Activated CD4-positive, alpha-beta T cell treated with anti-CD3 and anti-CD28 coated beads, Interleukin-2, amount 50 U/mL, for 1 hour (primary cell): ENCODE measurements at places on chromosomes 13 and 19.

- no peak for DNase-seq
Measured at GRCh38 chr13:81493144-81493543, 1152.2 kb upstream of the SPRY2 start.

DNA sequence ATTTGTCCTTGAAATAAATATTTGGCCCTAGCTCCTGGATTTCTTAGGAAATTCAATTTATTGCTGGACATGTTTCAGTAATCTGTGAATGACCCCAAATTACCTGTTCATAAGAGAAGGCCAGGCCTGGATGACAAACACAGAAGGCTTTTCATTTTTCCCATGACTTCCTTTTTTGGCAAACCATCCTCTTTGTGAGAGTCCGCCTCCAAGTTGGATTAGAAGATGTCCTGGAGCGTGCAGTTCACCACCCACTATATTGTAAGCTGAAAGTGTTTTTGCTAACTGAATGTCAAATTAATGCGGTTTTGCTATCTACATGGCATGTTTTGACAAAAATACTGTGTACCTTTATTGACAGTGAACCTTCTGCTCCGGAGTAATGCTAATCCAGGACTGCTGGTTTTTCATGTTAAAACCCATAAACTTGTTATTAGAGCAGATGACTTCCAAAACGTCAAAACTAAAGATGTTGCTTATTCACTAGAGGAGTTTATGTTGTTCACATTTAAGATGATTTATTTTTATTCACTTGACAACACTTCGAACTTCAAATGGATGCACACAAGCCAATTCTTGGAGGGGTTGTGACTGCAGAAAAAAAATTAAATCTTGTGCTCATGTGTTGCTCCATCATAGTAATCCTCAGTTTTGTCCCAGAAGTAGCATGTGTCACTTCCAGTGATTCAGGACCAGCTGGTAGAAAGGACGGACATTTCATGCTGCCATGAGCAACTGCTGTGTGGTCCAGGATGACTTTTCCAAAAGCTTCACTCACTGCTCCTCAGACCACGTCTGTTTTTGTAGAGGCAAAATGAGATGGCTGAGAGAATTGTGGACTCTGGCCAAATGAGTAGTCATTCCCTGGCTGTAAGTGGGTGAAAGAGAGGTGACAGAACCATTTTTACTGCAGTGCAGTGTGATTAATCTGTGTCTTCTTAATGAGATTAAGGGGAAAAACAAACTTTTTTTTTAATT, 71.0 kb downstream of the ITGBL1 start:
- no peak for DNase-seq

DNA sequence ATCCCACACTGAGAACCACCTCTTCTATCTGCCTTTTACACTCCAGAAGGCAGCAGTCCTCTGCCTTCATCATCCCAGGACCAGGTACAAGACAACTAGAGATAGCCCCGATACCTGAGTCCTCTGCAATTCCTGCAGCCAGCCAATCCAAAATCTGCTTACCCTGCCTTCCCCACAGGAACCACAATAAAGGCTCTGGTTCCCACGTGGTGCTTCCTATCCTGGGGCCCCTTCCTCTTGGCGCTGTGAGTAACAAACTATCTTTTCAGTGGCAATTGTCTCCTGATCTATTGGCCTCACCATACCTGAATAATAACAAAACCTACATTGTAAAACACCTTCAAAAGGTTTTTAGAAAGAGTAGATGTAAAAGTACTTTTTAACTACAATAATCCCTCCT, 63.1 kb downstream of the ZDHHC20 start:
- DNase-seq: peak; percentile 11

DNA sequence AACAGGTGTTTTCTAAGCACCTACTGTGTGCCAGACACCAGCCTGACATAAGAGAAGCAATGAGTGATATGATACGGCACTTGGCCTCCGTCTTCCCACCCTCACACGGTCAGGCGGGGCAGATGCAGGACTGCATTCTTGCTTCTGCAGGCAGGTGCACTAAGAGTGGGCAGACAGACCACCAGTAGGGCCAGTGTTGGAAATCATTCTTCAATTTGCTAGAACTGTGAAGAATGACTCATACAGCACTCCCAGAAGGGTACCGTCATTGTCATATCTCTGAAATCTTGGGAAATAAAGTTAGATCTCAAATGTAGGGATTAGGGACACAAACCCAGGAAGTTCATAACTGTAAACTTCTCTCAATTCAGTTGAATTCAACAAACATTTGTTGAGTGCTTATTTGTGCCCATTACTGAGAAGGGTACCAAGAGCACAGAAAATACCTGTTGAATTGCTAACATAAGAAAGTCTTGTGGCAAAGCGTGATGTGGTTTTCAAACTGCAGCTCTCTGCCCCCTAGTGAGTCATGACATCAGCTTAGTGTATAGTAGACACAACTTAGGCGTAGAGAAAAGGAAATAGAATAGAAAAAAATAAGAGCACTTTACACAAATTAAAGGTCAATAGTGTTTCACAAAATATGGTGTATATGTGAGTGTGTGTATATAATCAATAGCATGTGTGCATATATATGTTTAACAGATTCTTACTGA, 76.1 kb downstream of the TEX26 start:
- DNase-seq: no peak

GRCh38 chr19:39497996-39498797, 550 bp upstream of the DLL3 start:
- no peak for DNase-seq

GRCh38 chr19:42401365-42402303, 11.5 kb upstream of the CNFN start:
- peak; percentile 80 for DNase-seq

DNA sequence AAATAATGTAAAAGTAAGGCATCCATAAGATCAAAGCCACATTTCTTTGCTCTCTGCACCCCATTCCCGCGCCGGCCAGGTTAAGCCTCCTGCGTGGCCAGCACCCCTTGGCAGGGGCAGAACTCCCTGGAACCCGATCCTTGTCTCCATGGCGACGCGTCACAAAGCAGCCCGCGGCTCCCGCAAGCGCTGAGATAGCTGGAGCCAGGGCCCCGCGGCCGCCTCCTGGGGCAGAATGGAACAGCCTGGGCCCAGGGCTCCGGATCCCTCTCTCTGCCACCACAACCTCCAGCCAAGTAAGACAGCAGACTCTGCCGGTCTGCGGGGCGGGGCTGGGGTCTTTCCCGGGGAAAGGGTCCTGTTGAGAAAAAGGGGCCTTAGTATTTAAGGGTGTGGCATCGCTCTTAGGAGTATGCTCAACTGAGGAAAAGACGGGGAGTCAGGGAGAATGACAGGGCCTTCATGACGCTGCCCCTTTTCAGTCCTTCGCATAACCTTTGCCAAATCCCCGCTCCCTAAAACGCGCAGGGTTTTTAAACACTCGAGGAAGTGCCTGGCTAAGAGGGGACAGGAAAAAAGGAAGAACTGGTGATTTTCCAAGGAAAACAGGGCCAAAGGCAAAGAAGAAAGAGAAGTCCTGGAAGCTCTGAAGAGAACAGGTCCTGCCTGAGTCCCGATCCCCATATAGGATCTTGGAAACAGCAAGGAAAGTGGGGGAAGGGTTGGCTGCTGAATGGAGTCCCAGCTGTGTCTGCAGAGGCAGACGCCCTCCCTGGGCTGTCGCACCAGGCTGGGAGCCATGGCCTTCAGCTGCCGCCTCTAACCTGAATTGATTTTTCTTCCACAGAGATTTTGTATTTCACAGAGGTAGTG, at the start of gene TEX26:
TSS of gene TEX26 (plus strand) at position 176 of the 873 bp plus-strand sequence. CDS start at position 236, 60 bp downstream.
- no peak for DNase-seq

DNA sequence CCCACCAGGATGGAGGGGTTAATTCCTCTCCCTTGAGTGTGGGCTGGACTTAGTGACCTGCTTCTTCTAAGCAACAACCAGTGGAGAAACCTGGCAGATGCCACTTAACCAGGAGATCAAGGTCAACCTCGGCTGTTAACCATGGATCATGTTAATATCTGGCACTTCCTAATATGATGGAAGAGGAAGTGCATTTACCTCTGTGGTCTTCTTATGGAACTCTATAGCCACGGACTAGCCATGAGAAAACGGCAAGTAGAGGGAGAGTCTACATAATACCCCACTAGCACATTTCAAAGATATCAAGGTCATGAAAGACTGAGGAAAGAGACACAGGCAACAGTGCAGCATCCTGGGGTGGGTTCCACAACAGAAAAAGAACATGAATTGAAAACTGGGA, 31.4 kb downstream of the MLLT1 start:
- DNase-seq: no peak

DNA sequence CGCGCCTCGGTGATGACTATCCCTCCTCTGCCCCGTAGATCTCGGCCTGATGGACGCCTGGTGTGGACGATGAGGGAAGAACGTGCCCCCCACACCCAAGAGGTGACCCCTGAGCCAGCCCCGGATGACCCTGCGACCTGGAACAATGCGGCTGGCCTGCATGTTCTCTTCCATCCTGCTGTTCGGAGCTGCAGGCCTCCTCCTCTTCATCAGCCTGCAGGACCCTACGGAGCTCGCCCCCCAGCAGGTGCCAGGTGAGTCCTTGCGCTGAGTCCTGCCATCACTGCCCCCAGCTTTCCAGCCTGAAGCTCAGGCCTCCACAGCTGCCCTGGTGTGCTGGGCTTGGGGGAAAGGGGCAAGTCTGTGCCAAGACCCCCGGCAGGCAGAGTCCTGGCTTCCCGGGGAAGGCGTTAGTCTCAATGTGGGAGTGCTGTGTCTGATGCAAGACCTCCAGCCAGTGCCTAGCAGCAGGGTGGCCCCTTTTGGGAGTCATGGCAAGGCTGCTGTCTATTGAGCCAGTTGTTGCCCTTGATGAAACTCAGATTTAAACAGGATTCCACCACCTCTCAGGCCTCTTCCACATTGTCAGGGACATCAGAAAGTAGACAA, 67.5 kb downstream of the CHST8 start:
- DNase-seq: no peak

DNA sequence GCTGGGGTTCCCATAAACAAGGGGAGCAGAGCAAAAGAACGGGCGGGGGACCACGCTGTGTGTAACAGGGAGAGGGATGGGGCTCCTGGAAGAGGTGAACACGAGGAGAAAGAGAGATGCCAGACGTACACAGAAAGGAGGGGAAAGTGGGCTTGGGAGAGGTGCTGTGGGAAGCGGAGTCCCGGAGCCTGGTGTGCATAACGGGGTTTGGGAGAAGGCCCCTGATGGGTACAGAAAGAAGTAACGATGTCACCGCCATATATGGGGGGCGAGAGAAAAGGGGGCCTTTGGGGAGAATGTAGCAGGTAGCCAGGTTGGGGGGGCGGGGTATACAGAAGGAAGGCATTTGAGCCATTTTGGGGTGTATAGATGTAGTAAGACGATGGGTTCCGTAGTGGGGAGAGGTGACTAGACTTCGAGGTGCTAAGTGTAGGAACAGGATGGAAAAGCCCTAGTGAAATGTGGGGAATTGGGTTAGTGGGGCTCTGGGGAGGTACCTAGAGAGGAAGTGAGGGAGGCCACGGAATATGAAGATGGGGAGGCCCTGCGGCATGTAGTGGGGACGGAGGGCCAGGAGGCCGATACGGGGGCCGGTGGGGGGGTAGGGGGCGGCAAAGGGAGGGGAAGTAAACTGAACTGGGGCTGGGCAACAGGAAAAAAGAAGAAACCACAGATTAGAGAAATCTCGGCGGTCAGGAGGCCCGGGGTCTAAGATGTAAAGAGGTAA, 787 bp downstream of the ZNF580 start:
- DNase-seq: no peak

- DNase-seq: no peak
Measured at GRCh38 chr13:100266026-100266425, 177.1 kb downstream of the PCCA start.

DNA sequence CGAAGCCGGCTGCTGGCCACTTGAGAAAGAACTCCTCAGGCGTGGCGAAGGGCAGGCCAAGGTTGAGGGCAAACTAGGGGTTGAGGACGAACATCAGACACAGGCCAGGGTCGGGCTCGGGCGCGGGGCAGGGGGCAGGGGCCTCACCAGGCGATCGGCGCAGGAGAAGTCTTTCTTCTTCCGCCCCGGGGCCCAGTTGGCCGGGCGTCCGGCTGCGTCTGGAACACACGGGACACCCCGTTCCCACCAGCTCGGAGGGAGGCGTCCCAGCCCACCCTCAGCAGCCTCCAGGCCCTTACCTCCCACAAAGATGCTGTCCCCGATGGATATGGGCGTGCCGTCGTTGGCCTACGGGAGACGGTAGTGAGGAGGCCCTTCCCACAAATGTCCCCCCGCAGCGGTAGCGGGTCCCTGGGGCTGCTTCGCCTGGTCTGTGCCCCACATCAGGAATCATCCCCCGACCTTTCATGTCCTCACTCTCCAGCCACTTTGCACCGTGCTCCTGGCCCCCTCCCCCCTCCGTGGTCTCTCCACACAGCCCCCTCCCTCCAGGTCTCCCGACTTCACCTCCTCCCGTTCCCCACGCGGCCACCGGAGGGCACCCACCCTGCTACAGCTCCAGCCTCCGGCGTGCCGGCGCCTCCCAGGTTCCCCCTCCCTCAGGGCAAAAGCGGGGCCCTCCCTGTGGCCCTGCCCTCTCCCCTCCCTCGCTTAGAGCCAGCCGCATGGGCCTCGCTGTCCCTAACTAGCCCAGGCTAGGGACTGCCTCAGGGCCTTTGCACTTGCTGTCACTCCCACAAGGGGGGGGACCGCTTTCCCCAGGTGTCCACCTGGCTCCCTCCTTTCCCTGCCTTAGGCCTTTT, 4.8 kb downstream of the PNKP start:
- no peak for DNase-seq

GRCh38 chr13:66703597-66703996, 526.5 kb downstream of the PCDH9 start:
- no peak for DNase-seq

DNA sequence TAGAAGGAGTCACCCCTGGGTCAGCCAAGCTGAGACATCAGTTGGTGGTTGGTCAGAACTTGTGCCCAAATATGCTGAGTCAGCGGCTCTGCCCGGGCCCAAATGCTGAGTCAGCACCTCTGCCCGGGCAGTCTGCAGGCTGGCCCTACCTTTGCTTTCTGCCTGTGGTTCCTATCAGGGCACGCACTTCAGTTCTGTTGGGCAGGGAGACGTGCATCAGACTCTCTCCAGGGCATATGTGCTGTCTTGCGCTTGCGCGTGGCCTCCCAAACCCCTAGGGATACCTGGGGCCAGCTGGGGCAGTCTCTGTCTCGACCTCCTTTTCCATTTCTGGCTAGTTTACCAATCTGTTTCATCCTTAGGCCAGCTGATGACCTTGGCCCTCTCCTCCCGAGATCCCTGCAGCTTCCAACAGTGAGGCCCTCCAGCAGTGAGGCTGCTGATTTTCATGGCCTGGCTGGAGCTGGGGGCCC, 24.4 kb upstream of the LDLR start:
- DNase-seq: no peak
